ENCODE measurements at places on chromosomes 1 and 21.

- DNase-seq = no peak
These were observed 104.1 kb downstream of the NTNG1 start for GRCh38 chr1:107244709-107245500.

GRCh38 chr1:203467550-203467921 lies 8.1 kb upstream of the PRELP start:
- DNase-seq = no peak

DNA sequence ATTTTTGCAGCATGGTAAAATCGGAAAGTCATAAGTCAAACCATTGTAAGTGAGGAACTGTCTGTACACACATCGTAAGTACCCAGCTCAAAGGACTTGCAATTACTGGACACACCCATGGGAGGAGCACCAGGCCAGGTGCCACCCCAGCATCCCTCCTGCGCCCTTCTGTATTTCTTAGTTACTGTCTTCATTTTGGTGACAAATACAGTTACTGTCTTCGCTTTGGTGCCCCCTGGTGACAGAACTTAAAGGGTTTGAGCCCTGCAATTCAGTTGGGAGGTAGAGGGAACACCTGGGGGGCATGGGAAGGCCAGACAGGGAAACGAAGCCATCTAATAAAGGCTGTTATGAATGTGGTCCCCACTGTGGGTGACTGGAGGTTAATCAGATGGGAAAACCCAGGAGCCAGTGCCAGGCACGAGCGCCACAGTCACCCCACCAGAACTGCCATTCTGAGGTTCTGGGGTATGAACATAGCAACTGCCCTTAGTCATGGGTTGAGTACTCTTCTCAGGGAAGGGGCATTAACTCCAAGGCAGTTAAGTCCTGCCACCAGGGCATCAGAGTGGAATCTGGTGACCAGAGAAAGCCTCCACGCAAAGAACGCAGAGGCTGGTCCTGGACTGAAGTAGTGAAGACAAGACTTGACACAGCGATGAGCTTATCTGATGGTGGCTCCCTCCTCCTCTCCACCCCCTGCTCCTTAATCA lies 612.9 kb downstream of the PTPRU start:
- DNase-seq = no peak

DNA sequence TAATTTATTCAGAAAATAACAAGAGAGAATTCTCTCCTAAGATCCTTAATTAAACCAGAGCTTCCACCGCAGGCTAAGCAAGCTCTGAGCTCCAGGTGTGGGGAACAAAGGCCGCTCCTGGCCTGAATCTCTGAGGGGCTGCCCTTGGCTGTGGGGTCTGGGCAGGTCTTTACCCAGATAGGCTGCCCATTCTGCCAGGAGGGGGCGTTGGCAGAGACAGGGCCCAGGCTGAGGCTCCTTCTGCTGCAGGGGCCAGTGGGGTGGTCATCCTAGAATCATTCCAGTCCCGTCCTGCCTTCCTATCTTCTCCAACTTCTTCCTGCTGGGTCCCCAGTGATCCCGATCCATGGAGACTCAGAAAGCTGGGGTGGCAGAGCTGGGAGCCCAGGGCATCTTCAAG lies 82.9 kb upstream of the POU3F1 start:
- DNase-seq = no peak

- DNase-seq = no peak
These were observed 144.0 kb downstream of the KIF26B start for GRCh38 chr1:245298781-245299180.

GRCh38 chr1:54370287-54370989 lies 35.8 kb downstream of the SSBP3 start:
- no peak for DNase-seq

DNA sequence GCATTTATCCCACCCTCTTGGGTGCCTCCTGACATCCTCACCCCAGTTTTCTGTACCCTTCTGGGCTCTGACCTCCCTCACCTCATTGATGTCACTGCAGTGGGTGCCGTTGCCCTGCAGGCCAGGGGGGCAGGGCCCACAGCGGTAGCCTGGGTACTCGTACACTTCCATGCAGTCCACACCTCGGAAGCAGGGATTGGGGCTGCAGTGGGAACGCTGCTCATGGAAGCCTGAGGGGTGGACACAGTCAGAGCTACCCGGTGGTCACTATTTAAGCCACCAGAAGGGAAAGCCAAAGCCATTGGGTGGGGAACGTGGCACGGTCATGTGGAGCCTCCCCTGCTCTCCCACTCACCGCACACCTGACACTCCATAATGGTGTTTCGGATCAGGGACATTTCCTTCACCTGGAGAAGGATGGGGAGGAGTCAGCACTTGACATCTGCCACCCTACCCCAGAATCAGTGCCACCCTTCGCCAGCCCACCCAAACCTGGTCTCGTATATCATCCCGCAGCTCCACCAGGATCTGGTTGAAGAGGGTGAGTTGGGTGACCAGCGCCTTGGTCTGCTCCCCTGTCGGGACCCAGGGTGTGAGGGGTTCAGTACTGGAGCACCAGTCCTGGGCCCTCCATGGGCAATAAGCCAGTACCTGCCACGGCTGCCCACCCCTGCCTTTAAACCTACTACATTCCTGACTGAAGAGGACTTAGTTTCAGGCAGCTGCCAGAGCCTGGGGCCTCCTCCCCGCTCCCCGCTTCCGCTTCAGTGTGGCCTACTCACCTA lies 4.8 kb downstream of the THBS3 start:
- DNase-seq = no peak

DNA sequence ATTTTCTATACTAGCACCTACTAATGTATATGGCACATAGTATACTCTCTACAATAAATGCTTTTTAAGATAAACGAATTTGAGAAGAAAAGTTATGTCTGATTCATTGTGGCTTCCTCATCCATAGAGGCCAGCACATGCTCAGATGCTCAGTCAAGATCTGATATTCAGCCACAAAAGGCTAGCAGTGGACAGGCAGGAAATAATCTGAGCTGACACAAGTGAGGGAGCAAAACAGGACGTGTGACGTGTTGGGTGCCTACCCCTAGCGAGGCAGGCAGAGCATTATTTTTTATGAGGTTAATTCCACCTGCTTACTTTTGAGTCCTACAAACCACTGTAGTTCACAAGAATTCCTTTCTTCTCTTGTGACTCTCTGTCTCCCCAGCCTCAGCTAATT lies 550.9 kb downstream of the SMYD3 start:
- no peak for DNase-seq

- no peak for DNase-seq
These were observed 307.1 kb upstream of the RRP15 start for GRCh38 chr1:217977943-217978342.

GRCh38 chr21:15730484-15731242 lies 881 bp downstream of the USP25 start:
- no peak for DNase-seq

Measured in hypothalamus (tissue), 51 donors.